ENCODE measurements at places on chromosomes 6 and 20.

DNA sequence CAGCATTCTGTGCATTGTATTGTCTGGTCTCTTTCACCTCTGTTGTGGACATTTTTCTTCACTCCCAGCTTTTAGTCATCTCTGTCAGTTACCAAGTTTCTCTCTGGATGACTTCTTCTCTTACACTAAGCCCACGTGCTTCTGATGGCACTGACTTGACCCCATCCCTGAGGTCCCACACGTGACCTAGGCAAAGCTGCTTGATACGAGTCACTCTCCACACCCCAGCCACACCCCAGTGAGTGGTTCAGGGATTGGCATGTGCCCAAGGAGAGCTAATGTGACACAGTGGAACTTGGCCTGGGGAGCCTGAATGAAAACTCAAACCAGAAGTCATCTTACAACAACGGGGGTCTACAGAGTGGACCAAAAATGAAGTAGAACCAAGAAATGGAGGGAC is 32.2 kb downstream of the HTR1E start:
- no peak for DNase-seq

DNA sequence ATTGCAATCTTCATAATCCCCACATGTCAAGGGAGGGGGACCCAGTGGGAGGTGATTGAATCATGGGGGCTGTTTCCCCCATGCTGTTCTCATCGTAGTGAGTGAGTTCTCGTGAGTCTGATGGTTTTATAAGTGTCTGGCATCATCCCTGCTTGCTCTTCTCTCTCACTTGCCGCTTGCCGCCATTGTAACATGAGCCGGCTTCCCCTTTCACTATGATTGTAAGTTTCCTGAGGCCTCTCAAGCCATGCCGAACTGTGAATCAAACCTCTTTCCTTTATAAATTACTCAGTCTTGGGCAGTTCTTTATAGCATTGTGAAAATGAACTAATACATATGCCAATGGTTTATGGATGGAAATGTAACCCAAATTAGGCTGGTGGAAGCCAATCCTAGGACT is 109.4 kb upstream of the AKAP12 start:
- no peak for DNase-seq

- no peak for DNase-seq
Measured at GRCh38 chr20:2663364-2663886, 591 bp downstream of the IDH3B start.

DNA sequence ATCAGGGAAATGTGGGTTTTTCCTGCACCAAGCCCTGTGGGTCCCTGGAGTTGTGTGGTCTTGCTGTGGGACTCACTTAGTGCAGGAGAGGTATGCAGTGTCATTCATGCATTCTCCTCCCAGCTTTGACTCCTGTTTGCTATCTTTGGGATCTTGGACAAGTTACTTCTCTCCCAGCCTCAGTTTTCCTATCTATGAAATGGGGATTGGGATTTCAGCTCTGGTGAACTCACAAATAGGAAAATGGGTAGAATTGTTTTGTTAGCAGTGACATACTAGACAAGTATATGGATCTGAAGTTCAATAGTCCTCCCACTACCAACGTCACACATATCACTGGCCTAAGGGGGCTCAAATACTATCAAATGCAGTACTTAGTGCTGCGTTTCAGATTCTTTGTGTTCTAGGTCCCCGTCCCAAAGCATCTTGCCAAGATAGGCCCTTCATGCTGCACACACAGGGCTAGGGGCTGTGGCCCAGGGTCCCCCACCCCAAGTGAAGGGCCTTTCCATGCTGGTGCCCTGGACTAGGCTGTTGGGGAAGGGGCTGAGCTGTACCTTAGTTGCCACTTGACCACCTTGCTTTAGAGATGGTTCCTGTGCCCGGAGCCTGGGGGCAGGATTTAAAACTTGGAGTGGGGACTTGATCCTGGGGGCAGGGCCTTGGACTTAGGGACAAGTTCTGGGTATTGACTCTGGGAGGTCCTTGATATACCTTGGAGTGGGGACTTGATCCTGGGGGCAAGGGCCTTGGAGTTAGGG is 98.0 kb downstream of the TOX2 start:
- DNase-seq = no peak

DNA sequence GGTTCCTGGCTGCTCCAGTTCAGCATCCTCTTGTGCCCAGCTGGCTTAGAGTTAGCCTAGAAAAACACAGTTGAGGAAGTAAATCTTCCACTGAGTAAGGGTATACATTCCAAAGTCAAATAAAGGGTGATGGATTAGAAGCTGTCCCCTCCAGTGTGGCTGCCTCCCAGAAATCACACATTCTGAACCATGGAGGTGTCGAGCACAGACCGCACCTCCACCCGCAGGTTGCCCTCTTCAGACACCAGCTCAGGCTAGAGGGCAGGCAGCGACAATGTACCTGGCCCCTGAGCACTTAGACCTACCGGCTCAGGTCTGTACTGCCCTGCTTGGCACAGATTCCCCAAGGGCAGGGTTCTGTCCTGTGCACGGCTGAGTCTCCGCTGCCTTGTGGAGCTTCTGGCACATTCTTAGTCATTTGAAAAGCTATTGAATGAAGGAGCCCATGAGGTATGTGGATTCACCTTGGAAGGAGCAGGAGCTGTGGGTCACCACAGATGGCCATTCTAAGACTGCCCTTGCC is 118.1 kb downstream of the FAM120B start:
- DNase-seq = no peak

DNA sequence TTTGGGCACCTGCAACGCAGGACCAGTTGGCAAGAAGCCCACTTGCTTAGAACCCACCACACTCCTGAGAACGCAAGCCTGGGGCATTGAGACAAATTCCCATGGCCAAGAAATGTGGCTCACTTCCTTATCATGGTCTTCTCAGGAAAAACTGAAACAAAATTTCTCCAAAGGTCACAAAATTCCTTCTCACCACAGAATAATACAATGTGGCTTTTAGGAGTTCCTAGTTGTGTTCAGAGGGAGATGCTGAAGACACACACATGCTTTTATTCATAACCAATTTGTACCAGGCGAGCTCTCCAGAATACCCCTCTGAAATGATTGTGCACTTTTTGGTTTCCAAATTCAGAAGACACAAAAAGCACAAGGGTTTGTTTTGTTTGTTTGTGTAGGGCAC is 31.6 kb downstream of the ADTRP start:
- DNase-seq = no peak

- DNase-seq = no peak
Measured at GRCh38 chr6:169701311-169701953, 397 bp downstream of the WDR27 start.

GRCh38 chr20:19885939-19886660 is 128.0 kb downstream of the RIN2 start:
- DNase-seq = peak; percentile 45

GRCh38 chr20:47642624-47643023 is 140.9 kb downstream of the NCOA3 start:
- DNase-seq = no peak

DNA sequence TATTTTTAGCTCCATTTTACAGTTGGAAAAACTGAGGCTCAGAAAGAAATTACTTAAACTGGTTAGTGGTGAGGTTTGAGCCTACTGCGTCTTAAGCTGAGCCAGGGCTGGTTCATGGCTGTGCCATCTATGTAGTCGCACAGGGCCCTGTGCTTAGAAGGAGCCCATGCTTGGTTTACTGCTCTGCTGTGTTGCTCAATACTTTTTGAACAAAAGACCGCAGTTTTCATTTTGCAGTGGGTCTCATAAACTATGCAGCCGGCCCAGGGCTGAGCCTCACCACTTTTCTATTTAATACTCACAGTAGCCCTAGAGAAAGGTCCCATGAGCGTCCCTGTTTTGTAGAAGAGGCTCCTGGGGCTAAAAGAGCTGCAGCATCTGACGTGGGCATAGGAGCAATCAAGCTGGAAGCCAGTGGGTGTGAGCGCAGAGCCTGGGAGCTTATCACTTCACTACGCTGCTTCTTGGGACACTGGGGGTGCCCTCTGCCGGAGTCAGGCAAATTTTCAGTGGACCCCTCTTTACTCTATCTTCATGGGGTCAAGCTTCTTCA is 501 bp downstream of the SIRPB2 start:
- no peak for DNase-seq

DNA sequence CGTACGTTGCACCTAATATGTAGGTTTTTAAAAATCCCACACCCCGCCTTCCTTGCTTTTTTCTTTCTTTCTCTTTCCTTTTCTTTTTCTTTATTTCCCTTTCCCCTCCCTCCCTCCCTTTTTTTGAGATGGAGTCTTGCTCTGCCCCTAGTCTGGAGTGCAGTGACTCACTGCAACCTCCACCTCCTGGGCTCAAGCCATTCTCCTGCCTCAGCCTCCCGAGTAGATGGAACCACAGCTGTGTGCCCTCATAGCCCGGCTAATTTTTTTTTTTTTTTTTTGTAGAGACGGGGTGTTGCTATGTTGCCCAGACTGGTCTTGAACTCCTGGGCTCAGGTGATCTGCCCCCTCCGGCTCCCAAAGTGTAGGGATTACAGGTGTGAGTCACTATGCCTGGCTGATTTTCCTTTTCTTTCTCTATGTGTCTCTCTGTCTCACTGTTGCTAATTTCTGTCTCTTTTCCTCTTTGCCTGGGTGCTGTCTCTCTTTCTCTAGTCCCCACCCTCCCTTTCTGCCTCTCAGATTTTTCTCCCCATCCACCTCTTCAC is 61.2 kb downstream of the SRC start:
- no peak for DNase-seq

DNA sequence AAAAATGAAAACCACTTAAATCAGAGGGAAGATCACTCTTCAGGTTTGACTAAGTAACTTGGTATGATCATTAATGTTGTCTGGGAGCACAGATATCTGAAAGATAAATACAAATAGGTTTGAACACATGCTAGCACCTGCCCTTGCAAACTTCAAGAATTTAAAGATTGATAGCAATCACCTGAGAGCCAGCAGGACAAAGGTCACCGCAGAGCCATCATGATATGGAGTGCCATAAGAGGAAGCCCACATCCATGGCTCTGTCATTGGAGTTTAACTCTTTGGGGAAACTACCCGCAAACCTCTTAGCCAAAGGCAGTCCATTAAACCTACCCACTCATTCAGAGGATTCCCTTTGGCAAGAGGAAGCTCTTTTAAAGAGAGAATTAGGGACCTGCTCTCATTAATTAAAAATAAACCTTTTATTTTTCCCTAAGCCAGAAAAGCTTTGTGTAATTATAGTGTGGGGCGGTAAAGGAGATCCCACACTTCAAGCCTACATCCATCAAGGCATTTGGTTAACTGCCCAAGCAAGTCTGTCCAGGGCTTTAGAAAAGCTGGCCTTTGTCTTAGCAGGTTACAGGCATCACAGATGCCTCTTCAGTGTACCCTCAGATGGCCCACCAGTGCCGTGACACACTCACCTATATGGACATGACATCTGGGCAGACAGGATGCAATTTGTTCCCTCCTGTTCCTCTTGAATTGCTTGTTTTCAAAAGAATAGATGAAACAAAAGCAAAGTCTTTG is 73.0 kb downstream of the SASH1 start:
- DNase-seq = no peak

- peak; percentile 77 for DNase-seq
Measured at GRCh38 chr6:145067430-145067829, 667.9 kb downstream of the EPM2A start.

DNA sequence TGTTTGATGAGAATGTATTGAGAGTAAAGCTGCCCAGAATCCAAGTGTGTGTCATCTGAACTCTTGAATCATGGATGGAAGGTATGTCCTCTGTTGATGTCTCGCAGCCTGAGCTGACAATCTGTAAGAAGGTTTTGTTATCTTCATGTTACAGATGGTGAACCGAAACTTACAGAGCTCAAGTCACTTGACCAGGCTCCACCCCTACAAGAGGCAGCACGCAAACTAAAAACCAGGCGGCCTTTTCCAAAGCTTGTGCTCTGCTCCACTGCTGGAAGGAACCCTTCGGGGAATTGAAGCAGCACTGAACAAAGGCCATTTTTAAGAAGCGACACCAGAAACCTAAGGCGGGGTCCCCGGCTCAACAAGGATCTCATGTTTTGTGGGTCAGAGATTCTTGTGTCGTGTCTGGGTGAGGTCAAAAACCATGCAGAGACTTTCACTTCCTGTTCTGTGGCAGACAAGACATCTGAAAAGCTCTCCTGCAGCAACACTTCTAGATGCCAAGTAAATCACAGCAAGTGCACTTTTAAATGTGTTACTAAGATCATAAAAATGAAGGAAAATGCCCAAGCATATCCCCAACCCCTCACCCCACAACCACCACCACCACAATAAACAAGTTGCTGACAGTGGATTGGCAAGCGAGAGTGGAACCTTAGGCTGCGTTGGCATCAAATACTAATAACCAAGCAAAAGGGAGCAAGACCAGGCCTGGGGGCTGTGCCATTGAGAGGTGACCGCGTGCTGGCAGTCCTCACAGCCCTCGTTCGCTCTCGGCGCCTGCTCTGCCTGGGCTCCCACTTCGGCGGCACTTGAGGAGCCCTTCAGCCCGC is 27.3 kb downstream of the NQO2 start:
- DNase-seq = peak; percentile 23

- no peak for DNase-seq
Measured at GRCh38 chr6:144144996-144145395, 5.3 kb upstream of the STX11 start.
